ENCODE measurements at places on chromosomes 2 and 18.
A peak's percentile ranks its signal among the peaks of the same experiment; 100 is the strongest.

DNA sequence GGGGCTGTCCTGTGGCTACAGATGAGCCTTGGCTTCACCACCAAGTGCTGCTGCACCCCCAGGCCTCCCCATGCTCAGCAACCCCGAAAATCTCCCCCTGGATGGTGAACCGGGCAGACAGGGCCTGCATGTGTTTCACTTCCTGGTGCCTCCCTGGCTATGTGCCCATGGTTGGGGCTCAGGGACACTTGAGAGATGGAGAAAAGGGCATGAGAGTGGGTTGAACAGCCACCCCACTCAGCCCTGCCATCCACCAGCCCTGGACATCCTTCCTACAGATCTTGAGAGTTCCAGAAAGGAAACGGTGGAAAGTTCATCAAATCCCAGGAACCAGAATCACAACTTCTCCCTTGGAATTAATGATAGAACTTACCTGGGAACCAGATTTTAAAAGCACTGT lies 74.7 kb upstream of the TEX51 start:
- H3K27me3 ChIP-seq = no peaks in the 10 kb centered on the region
- no peak overlapping the region for H3K4me3 ChIP-seq
- H3K4me1 ChIP-seq = no peaks in the 10 kb centered on the region
- H3K36me3 ChIP-seq = no peaks in the 10 kb centered on the region

GRCh38 chr2:196331143-196331542 lies 159.8 kb upstream of the STK17B start:
- H3K27ac ChIP-seq = no peak overlapping the region
- no peak overlapping the region for H3K4me3 ChIP-seq
- no peaks in the 10 kb centered on the region for H3K27me3 ChIP-seq
- H3K36me3 ChIP-seq = no peaks in the 10 kb centered on the region

DNA sequence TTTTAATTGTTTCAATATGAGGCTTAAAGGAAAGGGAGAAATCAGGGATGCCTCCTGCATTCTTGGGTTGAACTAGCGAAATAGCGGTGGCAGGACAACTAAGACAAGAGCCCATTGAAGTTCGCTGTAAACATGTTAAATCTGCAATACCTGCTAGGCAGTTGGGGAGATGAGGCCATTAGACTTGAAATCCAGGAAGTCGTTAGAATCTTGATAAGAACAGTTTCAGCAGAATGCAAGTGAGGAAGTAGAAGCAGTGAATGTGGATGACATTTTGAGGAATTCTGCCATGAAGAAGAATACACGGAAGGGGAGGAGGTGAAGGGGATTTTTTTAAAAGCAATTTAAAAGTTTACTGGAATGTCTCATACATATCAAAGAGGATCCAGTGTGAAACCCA lies 109.7 kb downstream of the LPIN1 start:
- H3K4me3 ChIP-seq = no peak overlapping the region
- H3K36me3 ChIP-seq = no peaks in the 10 kb centered on the region
- peaks cover 3% of the 10 kb centered on the region for H3K4me1 ChIP-seq
- H3K27ac ChIP-seq = no peak overlapping the region

DNA sequence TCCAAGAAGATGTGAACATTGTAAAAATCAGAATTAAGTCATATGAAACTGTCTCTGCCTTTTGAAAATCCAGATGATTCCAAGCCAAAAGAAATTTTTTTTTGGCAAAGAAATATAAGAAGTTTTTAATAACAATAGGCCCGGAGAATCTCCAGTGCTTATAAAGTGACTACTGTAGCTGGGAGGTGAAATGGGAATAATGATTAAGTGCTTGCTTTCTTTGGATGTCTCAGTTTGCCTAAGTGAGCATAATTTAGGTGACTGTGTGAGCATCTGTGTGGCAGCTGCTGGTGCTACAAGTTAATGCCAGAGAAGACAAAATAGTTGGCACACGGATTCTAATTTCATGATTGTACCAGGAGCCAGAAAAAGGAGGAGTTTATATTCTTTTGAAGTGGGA lies 185.0 kb downstream of the LTBP1 start:
- H3K27me3 ChIP-seq = no peaks in the 10 kb centered on the region
- H3K36me3 ChIP-seq = no peaks in the 10 kb centered on the region
- H3K27ac ChIP-seq = no peak overlapping the region

- H3K4me1 ChIP-seq = no peaks in the 10 kb centered on the region
- H3K27me3 ChIP-seq = no peaks in the 10 kb centered on the region
- H3K36me3 ChIP-seq = no peaks in the 10 kb centered on the region
- no peak for DNase-seq
Measured at GRCh38 chr2:122144884-122145283, 389.4 kb downstream of the TSN start.

GRCh38 chr2:238875471-238876231 lies 27.8 kb downstream of the TWIST2 start:
- DNase-seq = no peak
- H3K27me3 ChIP-seq = peaks cover 23% of the 10 kb centered on the region
- H3K4me3 ChIP-seq = no peak overlapping the region
- no peak overlapping the region for H3K27ac ChIP-seq
- no peaks in the 10 kb centered on the region for H3K36me3 ChIP-seq
- H3K4me1 ChIP-seq = no peaks in the 10 kb centered on the region

GRCh38 chr2:105143467-105144151 lies 97.9 kb upstream of the GPR45 start:
- peaks cover 6% of the 10 kb centered on the region for H3K27me3 ChIP-seq
- no peak overlapping the region for H3K27ac ChIP-seq
- H3K4me3 ChIP-seq = peak overlapping the region; percentile 37
- no peak for DNase-seq
- H3K4me1 ChIP-seq = peaks cover 3% of the 10 kb centered on the region

GRCh38 chr2:197254776-197255530 lies 55.6 kb downstream of the ANKRD44 start:
- H3K36me3 ChIP-seq = no peaks in the 10 kb centered on the region
- DNase-seq = no peak
- peaks cover 56% of the 10 kb centered on the region for H3K4me1 ChIP-seq

DNA sequence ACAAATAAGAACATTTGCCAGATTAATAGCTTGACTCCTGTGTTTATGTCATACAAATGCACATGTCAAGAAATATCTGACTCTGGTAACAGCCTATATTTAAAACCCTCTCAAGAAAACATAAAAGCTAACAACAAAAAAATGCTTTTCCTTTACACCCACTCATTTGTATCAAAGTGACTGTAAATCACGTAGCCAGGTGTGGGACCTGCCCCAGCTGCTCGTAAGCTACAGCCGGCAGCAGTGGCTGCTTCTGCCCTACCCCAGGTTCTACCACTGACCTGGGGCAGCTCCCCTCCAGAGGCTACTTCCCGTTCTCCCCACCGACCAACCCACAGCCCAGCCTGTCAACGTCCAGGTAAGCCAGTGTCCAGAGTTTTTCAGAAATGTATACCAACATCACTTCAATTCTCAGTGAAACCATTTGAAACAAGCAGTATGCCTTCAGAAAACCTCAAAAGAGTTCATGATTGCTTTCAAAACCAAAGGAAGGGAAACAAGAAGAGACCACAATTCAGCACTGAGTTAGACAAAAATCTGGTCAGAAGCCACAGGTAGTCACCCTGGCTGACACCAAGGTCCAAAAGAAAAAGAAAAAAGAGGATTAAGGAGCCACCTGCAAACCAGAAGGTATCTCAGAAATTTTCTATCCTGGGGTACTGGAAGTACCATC lies 40.4 kb downstream of the KIDINS220 start:
- no peaks in the 10 kb centered on the region for H3K4me1 ChIP-seq
- DNase-seq = no peak
- H3K4me3 ChIP-seq = no peak overlapping the region

GRCh38 chr2:42875880-42876279 lies 83.5 kb upstream of the HAAO start:
- no peak for DNase-seq
- H3K4me3 ChIP-seq = no peak overlapping the region
- H3K27me3 ChIP-seq = no peaks in the 10 kb centered on the region
- H3K4me1 ChIP-seq = peaks cover 14% of the 10 kb centered on the region
- H3K36me3 ChIP-seq = no peaks in the 10 kb centered on the region

DNA sequence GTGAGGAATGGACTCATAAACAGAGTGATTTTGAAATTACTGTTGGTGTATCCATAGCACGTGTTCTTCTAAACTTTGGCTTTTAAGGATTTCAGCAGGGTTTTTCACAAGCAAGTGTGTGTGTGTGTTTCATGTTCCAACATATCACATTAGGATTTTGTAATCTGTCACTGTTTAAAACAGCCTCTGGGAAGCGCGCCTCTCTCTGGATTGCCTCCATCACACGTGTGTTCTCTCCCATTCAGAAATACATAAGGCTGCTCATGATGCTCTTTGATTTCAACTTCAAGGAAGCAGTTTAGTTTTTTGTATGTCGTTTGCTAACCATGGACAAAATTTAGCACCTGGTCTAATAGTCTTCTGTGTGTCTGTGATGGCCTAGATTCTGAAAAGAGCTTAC lies 370.4 kb downstream of the MTX2 start:
- no peak overlapping the region for H3K4me3 ChIP-seq
- no peak for DNase-seq
- H3K27ac ChIP-seq = no peak overlapping the region
- peaks cover 28% of the 10 kb centered on the region for H3K27me3 ChIP-seq
- H3K36me3 ChIP-seq = no peaks in the 10 kb centered on the region
- H3K4me1 ChIP-seq = no peaks in the 10 kb centered on the region

DNA sequence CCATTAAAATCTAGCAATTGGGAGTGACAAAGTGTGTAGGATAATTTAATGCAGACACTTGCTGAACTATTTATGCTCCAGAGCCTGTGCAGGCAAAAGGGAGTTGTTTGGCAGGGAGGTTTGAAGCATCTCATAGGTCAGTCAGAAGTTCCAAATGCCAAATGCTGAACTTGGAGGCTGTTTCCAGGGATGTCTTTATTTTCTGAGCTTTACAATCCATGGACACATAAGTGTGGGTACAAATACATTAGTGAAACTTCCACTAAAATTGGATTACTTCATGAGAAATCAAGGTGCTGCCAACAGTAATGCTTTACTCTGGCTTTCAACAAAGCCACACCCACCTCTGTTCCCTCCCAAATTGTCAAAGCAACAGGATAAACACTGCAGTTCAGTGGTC lies 422.1 kb upstream of the SETBP1 start:
- no peak overlapping the region for H3K27ac ChIP-seq
- no peak for DNase-seq
- no peaks in the 10 kb centered on the region for H3K27me3 ChIP-seq
- H3K4me1 ChIP-seq = no peaks in the 10 kb centered on the region

DNA sequence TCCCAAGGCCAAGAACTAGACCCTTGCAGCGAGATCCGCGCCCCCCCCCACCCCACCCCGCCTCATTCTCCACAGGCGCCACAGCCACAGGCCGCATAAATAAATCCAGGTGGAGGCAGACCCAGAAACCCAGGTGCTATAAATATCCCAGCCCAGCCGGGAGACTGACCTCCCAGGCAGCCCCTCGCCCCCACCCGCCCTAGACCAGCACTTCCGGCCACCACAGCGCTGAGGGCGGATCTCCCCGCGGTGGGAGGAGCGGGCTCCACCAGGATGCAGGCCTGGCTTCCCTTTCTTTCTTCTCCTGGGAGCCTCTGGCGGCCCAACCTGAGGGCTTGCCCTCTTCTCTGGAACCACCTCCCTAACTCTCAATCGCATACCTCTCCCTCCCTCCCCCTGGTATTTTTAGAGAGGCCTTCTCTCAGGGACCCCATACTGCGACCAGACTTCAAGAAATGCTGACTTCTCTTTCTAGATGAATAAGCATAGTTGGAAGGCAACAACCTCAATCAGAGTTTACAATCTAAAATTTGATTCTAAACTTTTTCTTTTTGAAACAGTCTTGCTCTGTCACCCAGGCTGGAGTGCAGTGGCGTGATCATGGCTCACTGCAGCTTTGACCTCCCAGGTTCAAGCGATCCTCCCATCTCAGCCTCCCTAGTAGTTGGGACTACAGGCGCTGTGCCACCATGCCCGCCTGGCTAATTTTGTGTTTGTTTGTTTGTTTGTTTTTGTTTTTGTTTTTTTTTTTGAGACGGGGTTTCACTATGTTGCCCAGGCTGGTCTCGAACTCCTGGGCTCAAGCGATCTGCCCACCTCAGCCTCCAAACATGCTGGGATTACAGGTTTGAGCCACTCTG lies 55.0 kb downstream of the PKDCC start:
- peaks cover 66% of the 10 kb centered on the region for H3K4me1 ChIP-seq
- H3K36me3 ChIP-seq = no peaks in the 10 kb centered on the region
- H3K27me3 ChIP-seq = no peaks in the 10 kb centered on the region
- peak overlapping the region; percentile 6 for H3K4me3 ChIP-seq
- H3K27ac ChIP-seq = peak overlapping the region; percentile 99

GRCh38 chr2:159506764-159507440 lies 109.4 kb downstream of the BAZ2B start:
- H3K4me1 ChIP-seq = peaks cover 2% of the 10 kb centered on the region
- no peak overlapping the region for H3K27ac ChIP-seq
- no peak overlapping the region for H3K4me3 ChIP-seq
- no peaks in the 10 kb centered on the region for H3K36me3 ChIP-seq
- H3K27me3 ChIP-seq = no peaks in the 10 kb centered on the region

DNA sequence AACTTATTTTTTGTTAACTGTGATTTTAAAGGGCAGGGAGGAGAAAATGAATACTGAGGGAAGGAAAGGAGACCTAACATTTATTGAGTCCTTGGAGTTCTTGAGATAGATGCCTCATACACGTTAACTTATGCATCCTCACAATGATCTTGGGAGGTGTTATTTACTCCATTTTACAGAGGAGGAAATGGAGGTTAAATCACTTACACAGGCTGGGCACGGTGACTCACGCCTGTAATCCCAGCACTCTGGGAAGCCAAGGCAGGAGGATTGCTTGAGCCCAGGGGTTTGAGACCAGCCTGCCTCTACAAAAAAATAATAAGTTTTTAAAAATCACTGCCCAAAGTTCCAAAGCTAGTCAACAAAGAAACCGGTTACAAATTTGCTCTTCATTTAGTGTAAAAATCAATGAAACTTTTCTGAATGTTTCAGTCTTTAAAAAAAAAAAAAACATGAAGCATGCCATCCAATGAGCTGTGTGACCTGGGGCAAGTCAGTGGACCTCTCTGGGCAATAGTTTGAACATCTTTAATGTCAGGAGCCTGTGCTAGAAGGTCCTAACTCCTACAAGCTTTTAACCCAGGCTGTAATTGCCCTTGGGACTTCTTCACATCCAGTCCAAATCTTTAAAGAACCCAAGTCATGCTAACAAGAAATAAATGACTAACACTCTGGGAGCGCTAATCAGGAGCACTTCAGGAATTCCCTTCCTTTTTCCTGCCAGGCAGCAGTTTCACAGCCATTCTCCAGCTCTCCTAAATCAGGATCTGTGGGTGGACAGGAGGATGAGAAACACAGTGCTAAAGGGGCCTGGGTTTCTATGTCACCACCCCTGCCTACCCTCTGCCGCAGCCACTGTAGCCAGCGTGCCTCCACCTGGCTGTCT lies 176.4 kb downstream of the TMEM247 start:
- no peak overlapping the region for H3K27ac ChIP-seq
- peaks cover 6% of the 10 kb centered on the region for H3K27me3 ChIP-seq
- H3K36me3 ChIP-seq = no peaks in the 10 kb centered on the region
- H3K4me1 ChIP-seq = no peaks in the 10 kb centered on the region
- DNase-seq = no peak

- no peak overlapping the region for H3K27ac ChIP-seq
- no peaks in the 10 kb centered on the region for H3K27me3 ChIP-seq
- H3K4me1 ChIP-seq = no peaks in the 10 kb centered on the region
- H3K4me3 ChIP-seq = no peak overlapping the region
- no peak for DNase-seq
- no peaks in the 10 kb centered on the region for H3K36me3 ChIP-seq
Measured at GRCh38 chr18:50163505-50163904, 31.4 kb downstream of the MYO5B start.

GRCh38 chr2:14675489-14675888 lies 43.0 kb downstream of the LRATD1 start:
- no peaks in the 10 kb centered on the region for H3K4me1 ChIP-seq
- H3K36me3 ChIP-seq = no peaks in the 10 kb centered on the region
- no peak overlapping the region for H3K27ac ChIP-seq

GRCh38 chr18:25786758-25787157 lies 303.7 kb downstream of the SS18 start:
- H3K27ac ChIP-seq = no peak overlapping the region
- DNase-seq = no peak
- H3K4me1 ChIP-seq = no peaks in the 10 kb centered on the region
- no peaks in the 10 kb centered on the region for H3K27me3 ChIP-seq
- no peaks in the 10 kb centered on the region for H3K36me3 ChIP-seq
